ENCODE measurements at places on chromosomes 11 and 22.

DNA sequence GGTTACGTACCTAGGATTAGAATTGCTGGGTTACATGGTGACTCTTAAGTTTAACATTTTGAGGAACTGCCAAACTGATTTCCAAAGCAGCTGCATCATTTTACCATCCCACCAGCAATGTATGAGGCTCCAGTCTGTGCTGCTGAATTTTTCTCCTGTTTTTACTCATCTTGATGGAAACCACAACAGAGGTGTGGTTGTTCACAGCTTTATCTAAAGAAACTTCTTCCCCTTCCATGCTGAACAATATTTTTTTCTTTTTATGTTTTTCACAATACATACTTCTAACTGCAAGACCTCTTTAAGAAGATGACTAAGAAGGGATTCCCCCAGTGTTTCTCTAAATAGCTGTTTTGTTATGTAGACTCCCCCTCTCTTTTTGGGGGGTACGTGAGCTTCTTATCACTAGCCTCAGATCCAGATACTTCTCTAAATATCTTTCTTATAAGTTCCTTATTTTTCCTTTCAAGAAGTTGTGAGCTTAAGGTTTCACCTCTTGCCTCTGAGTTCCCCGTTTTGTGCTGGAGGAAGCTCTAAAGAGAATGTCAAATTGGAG lies 24.0 kb downstream of the TCP11L1 start:
- no peak for DNase-seq

DNA sequence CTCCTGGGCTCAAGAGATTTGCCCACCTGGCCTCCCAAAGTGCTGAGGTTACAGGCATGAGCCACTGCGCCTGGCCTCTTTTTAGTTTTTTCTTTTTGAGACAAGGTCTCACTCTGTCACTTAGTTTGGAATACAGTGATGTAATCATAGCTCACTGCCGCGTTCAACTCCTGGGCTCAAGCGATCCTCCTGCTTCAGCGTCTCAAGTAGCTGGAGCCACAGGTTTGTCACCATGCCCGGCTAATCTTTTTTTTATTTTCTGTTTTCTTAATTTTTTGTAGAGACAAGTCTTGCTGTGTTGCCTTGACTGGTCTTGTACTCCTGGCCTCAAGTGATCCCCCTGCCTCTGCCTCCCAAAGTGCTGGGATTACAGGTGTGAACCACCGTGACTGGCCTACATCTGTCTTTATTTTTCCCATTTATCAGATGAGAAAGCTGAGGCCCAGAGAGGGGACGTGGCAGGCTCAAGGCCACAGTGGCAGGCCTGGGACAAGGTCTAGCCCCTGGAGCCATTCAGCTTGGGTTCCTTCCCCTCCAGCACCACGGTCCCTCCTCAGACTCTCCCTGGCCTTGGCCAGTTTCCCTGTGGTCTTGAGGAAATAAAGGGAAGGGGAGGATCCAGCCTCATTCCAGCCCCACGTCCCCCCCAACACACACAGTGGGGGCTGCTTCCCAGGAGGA lies 2.8 kb upstream of the KDELR3 start:
- no peak for DNase-seq

DNA sequence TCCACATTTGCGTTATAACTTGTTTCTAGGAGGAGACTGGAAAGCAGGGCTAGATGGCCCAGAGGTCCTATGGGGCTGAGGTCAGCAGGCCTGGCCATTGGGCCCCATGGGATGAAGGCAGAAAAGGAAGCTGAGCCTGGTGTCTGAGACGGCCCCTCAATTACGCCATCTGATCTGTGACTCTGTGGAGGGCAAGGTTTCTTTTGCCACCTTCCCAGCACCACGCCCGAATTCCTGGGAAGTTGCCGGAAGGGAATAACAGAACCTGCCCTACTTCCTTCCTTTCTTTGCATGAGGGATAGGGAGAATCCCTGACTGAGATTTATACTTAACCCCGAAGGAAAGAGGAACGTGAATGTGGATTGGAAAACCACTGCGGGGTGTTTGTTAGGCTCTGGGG lies 118.1 kb downstream of the MPPED1 start:
- no peak for DNase-seq

- DNase-seq = no peak
Observed at GRCh38 chr11:87187076-87187475, 149.3 kb downstream of the TMEM135 start.

DNA sequence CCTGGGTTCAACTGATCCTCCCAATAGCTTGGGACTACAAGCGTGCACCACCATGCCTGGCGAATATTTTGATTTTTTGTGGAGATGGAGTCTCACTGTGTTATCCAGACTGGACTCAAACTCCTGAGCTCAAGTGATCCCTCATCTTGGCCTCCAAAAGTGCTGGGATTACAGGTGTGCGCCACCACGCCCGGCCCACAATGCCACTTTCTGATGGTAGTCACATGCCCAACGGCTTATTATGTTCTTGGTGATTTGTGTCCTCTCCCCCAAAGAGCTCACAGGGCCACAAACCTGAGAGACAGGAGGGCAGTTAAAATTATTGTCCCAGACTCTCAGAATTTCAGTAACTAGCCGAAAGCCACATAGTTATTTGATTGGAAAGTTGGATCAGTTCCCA lies 9.6 kb downstream of the GRIK4 start:
- DNase-seq = no peak

- no peak for DNase-seq
Observed at GRCh38 chr11:122175306-122175705, 59.3 kb upstream of the BLID start.

- no peak for DNase-seq
Observed at GRCh38 chr11:57303280-57303989, 21.3 kb downstream of the TNKS1BP1 start.

DNA sequence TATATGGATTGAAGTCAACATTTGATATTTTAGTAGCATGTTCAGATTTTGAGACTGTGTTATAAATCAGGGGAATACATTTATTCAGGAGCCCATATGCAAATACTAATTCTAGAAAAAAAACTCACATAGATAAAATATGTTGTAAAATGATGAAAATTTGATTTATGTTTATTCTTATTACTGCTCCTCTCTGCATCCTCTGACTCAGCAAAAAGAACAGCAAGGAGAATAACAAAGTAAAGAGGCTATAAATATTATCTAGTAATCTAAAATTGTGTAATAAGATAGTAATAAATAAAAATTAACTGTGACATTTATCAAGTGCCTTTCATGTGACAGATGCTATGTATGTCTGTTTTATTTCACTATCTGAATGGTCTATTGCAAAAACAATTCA lies 507.2 kb upstream of the ANO3 start:
- no peak for DNase-seq

- DNase-seq = peak; percentile 0
Observed at GRCh38 chr11:10181811-10182210, 112.2 kb downstream of the SBF2 start.

DNA sequence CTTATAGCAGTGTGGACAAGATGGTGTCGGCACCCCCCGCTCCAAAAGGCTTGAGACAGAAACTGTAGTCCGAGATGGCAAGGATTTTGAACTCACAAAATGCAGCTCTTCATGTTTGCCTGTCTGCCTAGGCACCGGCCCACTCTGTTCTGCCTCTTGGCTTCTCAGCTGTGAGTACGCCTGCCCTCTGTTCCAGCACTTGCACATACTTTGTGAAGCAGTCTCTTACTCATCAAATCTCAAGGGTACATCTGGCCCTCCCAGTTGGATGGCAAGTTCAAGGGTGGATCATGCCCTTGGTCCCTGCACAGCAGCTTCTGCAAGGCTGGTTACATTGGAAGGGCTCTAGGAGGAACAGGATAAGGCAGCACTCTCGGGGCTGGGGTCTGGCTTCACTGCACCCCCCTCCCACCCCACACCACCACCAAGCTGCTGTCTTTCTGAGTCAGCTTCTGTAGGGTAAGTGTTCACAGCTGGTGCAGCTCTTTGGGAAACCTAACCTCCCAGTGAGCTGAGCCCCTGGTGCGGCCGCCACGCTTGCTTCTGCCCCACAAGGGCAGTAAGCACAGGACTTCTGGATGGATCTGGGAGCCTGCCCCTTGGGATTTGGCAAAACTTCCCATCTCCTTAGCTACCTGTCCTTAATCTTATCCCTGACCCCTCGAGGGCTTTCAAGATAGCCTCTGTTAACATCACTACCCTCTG lies 37.2 kb downstream of the FAM83F start:
- DNase-seq = no peak

DNA sequence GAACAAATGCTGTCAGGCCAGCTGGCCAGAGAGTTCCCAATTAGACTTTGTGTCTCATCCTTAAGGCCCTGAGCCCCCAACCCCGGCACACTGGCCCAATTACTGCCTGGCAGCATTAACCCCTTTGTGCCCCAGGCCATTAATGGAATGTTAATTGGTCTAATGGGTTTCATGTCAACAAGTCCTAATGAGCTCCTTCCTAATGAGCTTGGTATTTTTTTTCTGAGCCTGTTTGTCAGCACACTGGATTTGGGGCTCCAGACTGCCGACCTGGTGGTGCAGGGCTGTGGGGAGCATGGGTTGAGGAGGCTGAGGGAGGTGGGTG lies 148.8 kb downstream of the FEZ1 start:
- no peak for DNase-seq

- no peak for DNase-seq
Observed at GRCh38 chr11:67507242-67507863, 609 bp downstream of the CDK2AP2 start.

DNA sequence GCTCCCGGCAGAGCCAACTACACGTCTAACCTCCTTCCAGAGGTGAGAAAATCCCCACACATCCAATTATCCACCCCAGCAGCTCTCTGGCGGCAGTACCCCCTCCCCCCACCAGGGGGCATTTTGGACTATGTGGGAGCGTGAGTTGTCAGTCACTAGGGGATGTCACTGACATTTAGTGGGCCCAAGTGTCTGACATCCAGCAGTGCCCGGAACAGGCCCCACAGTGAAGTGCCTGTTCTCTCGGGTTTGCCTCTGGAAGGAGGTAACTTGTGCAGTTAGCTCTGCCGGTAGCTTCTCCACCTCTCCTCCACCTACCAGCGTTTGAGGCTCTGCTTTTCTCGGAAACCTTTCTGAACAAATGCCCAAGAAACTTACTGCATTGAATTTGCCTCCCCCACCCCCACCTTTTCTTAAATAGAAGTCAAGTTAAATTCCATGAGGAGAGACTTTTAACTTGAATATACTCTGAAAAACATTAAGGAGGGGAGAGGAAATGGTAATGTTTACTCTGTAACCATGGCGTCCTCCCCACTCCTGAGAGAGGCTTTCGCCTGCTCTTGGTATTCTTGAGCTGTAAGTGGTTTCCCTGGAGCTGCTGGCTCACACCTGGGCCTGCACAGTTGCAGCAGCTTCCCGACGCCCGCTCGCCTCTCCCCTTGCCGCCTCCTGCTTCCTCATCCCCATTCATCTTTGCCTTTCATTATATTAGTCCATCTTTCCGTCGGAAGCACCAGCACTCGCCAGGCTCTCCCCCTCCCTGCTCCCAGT lies 112.8 kb downstream of the WNT7B start:
- peak; percentile 77 for DNase-seq

DNA sequence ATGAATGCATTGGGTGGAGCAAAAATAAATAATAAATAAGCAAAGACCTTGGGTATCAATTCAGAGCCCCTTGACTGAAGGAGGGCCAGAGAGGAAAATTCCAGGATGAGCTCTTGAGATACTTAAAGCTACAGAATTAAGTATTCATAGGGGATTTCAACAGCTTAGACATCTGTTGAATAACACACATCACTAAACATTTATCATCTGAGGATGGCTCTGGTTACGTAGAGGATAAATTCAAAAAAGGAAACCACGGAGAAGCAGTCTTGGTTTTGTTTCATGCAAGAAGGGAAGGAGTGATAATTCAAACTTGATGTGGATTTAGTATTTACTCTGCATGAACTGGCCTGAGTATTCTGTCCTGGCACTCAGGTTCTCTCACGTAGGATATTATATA lies 29.8 kb downstream of the ARHGAP42 start:
- DNase-seq = no peak

DNA sequence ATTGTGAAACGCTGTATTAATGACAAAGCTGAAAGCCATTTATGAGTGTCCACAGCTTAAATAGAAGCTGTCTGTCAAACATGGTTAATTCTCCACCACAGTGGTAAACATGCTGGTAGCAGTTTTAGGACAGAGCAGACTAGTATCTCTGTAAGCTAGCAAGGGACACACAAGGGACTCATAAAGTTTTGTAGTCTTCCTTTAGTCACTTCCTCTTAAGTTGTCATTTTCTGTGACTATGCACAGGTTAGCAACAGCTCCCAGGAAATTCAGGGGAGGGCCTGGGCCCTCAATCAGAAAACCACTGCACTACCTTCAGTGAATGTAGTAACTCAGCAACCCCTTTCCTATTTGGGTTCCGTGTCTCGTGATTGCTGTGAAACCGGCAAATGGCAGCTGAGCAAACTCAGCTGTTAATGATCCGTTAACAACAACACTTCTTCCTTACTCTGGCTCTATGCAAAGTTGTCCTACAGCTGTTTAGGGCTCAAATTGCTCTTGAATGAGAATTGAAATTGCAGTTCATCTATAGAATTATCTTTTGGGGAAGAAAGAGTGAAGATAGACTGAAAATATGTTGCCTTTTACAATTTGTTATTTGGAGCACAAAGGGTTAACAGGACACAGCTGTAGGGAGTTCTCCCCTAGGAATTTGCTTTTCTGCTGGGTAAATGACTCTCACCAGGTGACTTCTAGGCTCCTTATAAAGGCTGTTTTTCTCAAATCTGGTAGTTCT lies at the start of gene MMP26:
MMP26 (plus strand) TSS at position 731 of the 736 bp plus-strand sequence.
- peak; percentile 50 for DNase-seq

GRCh38 chr22:25131198-25131887 lies 68.3 kb upstream of the CRYBB3 start:
- no peak for DNase-seq

GRCh38 chr11:75435571-75435925 lies 2.5 kb upstream of the KLHL35 start:
- no peak for DNase-seq

DNA sequence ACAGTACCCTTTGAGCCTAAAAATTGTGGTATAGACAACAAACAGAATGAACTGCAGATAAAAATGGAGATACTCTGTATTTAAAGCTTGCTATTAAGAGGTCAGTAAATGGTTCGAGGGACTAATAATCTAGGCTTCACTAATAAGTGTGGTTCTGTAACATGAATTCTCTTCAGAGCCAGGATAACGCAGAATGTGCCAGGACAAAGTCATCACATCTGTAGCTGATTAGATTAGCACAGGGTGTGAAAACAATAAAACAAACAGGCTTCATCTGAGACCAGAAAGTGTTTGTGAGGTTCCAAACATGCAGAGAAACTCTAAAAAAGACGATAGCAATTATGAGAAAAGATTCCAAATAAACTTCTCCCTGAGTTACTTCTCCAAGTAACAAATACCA lies 89.1 kb upstream of the LUZP2 start:
- DNase-seq = no peak

Measured in COR-L47 (cell line).